ENCODE measurements at places on chromosomes 2 and 18.

GRCh38 chr18:54742659-54743604, 85.3 kb upstream of the RAB27B start:
- no peak for DNase-seq

DNA sequence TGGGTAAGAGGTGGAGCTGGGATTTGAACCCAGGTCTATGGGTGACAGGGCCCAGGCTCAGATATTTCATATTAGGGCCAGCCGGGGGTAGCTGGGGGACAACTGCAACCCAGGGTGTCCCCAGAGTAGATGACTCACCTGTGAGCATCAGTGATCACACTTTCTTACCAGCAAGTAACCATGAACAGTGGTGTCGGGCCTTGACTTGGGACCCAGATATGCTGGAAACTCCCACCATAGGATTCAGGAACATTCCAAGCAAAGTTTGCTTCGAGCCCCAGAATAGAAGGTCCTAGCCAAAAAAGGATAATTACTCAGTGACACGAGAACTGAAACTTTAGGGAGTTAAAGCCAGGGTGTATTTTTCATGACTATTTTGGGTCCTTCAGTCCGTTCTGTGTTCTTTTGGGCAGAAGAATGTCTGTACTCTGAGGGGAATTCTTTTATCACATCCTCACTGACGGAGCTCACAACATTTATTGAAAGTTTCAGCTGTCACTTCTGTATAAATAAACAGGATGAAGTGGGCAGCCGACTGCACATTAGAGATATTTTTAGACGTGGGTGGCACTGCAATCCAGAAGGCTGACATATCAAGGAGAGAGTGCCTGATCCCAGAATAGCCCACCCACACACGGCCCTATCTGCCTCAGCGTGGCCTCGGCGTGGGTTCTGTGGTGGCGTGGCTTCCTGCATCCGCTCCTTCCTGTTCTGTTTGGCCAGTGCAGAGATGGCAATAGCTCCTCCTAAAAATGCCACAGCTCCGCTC, 45.6 kb downstream of the RAMP1 start:
- peak; percentile 15 for DNase-seq

GRCh38 chr2:40260437-40260836, 191.5 kb downstream of the SLC8A1 start:
- no peak for DNase-seq

DNA sequence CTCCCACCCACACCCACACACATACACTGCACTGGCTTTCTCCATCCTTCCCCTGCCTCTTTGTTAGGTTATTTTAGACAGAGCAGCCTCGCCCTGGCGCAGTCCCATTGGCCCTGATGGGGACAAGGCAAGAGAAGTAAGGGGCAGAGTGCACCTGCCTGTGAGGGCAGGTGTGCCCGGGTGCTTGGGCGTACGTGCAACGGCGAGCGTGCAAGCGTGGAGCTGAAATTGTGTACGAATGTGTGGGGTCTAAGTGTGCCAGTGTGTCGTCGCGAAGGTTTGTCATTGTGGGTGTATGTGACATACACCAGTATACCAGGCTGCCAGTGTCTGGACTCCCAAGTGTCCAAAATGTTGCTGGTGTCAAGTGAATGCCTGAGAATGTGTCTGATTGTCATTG, 544 bp downstream of the LRATD1 start:
- no peak for DNase-seq

GRCh38 chr18:2706903-2707302, 51.4 kb downstream of the SMCHD1 start:
- DNase-seq, result no peak

GRCh38 chr2:233354500-233354924, 218 bp downstream of the DGKD start:
- no peak for DNase-seq

DNA sequence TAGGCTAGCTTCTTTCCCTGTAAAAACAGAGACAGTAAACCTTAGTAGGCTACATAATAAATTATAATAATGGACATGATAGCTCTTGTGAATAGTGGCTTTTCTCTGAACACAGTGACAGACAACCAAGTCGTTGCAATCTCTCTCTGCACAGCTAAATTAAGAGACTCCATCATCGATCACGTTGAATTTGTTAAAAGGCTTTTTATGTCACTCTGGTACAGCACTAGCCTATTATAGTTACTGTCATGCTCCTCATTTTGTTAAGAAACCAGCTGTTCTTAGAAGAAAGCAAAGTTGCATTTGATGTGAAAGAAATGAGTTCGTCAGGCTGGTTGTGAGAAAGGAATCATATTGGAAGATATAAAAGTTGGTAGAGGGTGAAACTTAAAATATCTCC, 50.3 kb upstream of the ARHGAP28 start:
- DNase-seq, result no peak

DNA sequence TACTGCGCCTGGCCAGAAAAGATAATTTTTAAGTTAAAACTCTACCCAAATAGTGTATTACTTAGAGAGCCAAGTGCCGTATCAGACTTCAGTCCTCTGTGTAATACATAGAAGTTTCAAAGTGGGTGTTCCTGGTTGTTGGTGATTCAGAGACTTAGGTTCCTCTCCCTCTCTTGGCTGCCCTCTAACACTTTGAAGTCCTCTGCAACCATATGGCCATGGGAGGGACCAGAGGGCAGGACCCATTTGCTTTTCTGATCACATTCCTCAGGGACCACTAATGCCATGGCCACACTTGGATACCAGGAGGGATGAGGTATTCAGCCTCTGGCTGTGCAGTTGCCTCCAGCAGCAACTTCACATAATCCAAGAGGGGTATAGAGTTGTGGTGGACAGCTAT, 131.5 kb downstream of the CAPN13 start:
- DNase-seq, result no peak

DNA sequence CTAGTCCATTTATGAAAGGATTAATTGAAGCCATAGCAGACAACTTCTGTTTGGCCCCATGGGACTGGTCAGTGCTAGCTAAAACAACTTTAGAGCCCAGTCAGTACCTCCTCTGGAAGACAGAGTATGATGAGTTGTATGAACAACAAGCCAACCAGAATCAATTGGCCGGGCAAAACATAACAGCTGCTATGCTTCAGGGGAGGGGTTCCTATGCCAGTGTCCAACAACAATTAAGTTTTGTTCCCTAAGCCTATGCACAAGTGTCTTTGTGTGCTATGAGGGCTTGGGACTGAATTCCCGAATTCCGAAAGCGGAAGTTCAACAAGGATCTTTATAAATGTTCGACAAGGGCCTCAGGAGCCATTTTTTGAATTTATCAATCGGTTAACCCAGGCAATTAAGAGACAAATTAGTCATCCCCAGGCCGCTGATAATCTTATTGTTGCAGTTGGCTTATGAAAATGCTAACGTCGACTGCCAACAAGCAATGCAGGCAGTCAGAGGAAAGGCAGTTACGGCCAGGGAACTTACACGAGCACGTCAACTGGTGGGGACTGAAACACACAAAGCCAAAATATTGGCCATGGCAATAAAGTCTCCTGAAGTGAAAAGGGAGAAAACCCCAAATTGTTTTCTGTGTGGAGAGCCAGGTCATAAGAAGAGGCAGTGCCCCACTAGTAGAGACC, 57.9 kb downstream of the ZNF638 start:
- DNase-seq, result no peak

DNA sequence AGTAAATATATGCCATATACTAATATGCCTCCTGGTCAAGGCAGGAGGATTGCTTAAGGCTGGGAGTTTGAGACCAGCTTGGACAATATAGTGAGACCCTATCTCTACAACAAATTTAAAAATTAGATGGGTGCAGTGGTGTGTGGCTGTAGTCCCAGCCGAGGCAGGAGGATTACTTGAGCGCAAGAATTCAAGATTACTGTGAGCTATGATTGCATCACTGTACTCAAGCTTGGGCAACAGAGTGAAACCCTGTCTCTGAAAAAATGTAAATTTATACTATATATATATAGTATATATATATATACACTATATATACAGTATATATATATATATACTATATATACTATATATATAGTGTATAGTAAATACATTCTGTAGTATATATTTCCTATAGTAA, 30.0 kb upstream of the NPC1 start:
- DNase-seq, result no peak

GRCh38 chr18:72181241-72181764, 362.8 kb downstream of the CBLN2 start:
- DNase-seq, result no peak

DNA sequence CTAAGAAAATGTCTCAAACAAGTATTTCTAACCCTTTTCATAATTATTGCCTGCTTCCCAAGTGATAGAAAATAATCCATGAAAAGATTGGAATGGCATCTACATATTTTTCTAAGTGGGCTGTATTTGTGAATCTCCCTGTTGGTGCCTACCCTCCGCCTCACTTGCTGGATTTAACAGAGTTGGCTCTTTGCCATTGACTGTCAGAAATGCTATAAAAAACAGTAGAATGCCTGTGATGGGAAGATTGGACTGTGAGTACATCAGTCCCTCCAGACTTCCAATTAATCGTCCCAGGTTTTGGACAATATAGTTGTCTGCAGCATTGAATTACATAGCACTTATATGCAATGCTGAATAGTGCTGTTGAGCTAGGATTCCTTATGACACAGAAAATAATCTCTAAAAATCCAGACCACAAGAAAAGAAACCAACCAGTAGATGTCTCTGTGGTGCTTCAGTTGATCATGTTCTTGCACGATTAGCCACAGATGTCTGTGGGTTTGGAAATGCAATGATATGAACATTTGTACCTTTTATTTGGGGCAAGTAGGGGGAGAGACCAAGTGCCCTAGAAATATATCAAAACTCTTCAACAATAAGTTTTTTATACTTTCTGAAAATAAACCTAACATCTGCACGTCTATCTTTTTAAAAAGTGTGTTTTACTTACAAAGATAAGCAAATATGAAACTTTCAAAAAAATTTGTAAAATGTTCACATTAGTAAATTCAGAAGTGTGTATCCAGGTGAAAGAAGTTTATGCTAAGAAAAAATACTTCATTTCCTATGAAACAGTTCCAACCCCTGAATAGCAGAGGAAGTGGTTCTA, 88.5 kb downstream of the DYNAP start:
- peak; percentile 40 for DNase-seq

GRCh38 chr2:6877402-6878304, at the start of gene RSAD2:
Gene RSAD2, plus strand, starts transcription at chr2:6877777. Its CDS starts 24 bp downstream, at chr2:6877801.
- DNase-seq, result no peak

- peak; percentile 18 for DNase-seq
Observed at GRCh38 chr18:39799006-39799405, 2156.0 kb upstream of the PIK3C3 start.

DNA sequence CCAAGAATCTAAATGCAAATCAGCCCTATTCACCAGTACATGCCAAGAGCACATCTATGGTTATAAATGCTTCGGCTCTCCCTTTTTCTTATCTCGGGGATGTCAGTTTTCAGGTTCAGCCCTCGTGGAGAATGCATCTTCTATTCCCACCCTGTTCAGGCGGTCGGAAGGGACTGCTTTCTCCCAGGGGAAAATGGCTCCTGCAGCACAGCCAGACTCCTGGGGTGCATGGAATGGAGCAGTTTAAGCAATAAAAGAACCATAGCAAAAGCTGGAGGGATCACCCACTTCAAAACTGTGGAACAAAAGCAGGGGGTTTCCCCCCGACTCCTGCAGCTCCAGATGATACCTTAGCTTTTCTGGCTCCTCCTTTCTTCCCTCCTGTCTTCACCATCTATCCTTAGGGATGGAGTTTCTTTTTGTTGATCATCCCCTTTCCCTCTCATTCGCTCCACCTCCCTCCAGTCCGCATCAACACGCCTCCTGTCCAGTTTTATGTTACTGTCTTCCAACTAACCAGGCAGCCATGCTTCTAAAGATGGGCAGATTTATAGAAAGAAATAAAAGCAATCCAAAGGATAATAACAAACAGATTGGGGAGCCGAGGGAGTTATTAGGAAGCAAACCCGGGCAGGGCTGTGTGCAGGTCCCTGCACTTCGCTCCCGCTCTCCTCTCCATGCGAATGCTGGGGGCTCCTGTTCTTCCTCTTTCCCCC, 356.2 kb upstream of the SMIM21 start:
- no peak for DNase-seq

GRCh38 chr2:38487852-38488251, 110.8 kb upstream of the ATL2 start:
- DNase-seq, result no peak

GRCh38 chr2:226362980-226363379, 436.6 kb downstream of the IRS1 start:
- no peak for DNase-seq

- DNase-seq, result no peak
Observed at GRCh38 chr2:113930448-113930847, 40.6 kb downstream of the ACTR3 start.

- DNase-seq, result no peak
Observed at GRCh38 chr2:66901344-66901743, 466.4 kb downstream of the MEIS1 start.

DNA sequence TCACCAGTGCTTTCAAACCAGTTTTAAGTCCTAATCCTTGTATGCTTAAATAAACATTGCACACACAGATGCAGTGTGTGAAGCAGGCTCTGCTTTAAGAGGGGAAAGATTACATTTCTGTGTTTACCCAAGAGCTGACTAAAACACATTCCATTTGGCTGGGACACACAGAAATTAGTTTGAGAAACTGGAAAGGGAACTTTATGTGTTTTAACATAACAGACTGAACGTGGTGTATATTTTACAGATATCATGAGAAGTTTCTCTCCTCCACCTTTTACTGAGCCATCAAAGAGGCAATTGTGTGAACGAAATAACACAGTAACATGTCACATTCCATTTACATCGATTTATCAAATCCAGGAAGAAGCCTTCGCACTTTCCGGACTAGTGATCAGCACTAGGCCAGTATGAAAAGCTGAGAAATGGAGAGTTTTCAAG, 121.8 kb downstream of the MAIP1 start:
- DNase-seq, result no peak

- no peak for DNase-seq
Observed at GRCh38 chr18:41744421-41745030, 210.5 kb upstream of the PIK3C3 start.

GRCh38 chr2:26540306-26540705, 62.4 kb upstream of the OTOF start:
- no peak for DNase-seq

GRCh38 chr2:28334527-28334894, 58.1 kb upstream of the FOSL2 start:
- DNase-seq, result no peak

GRCh38 chr18:55405893-55406406, 182.0 kb downstream of the TCF4 start:
- peak; percentile 92 for DNase-seq
